ENCODE measurements at places on chromosomes 5 and 9.

DNA sequence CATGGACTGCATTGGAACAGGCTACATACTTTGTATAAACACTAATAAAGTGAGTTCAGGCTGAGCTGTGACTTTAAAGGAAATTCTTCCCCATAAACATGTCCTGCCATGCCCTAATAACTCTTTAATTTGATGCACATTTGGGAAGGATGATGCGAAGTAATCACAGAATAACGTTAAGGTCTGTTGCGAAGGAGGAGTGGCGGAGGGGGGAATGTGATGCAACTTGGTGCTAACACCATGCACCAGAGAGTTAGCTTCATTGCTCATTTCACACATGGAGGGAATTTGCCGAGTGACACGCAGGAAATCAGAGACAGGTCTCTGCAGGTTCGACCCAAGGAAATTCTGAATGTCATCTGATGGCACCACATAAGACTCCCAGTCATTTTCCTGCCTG lies 32.9 kb downstream of the SLIT3 start:
- DNase-seq: no peak

- DNase-seq: no peak
Observed at GRCh38 chr5:157870837-157871834, 12.2 kb upstream of the CLINT1 start.

GRCh38 chr5:135106610-135107471 lies 72.8 kb upstream of the PITX1 start:
- DNase-seq: no peak

DNA sequence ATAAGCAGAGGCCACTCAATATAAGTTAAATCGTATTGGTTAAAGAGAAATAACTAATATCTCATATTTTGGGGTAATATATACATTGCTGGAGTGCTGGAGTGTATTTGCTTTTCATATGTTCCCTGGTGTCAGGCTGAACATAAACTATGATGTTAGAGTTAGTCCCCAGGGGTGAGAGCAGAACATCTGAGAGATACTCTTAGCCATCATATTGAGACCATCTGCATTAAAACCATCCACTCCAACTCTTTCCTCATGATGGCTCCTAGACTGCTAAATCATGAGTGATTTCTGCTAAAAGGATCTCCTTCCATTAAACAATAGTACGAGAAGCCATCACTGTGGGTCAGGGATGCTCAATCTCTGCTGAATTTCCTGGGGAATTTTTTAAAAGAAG lies 436.2 kb downstream of the DTWD2 start:
- DNase-seq: no peak

GRCh38 chr9:38288502-38288901 lies 104.0 kb upstream of the ALDH1B1 start:
- DNase-seq: no peak

DNA sequence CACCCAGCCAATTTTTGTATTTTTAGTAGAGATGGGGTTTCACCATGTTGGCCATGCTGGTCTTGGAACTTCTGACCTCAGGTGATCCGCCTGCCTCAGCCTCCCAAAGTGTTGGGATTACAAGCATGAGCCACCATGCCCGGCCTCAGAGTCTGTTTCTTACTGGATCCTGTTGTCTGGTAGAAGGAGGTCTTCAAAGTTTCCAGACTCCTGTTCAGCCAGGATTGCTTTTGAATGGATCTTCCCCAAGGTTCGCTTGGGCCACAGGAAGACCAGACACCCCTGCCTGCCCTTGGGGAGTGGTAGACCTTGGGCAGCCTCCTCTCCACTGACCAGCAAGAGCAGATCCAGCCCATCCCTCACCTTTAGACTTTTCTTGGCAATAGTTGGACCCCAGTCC lies 7.6 kb upstream of the LCN2 start:
- DNase-seq: no peak

DNA sequence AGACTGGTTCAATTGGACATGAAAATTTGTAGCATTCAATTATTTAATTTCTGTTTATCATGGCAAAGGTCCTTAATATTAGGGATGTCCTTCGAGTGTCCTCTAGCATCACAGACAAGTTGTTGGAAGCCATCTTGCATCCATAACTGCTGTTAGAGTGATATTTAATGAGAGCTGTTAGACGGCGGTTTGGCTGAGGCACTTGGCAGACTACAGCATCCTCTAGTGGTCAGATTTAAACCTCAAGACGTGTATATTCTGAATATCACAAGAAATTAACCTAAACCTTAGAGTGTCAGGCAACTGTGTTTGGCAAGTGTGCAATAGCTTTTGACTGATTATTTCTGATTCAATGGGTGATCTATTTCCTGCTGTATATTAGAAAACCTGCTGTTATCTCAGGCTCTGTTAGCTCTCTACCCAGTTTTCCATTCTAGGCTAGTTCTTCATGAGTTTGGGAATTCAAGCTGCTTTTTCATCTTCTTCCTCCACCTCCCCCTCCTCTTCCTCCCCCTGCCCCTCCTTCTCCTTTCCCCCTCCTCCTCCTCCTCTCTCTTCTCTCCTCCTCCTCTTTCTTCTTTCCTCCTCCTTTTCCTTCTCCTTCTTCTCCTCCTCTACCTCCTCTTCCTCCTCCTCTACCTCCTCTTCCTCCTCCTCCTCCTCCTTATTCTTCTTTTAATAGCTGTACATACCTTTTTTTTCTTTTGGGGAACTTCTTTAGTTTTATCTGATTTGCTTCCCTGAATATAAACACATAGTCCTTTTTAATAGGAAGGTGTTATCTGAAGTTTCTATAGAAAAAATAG lies 8.6 kb downstream of the SPINK1 start:
- no peak for DNase-seq

Data from cortex of kidney (tissue), 1 donor.